ENCODE measurements at places on chromosomes 7 and 10. TPM values are rescaled to one million over a fixed set of nuclear protein-coding genes. Genes with fewer than 3 reads are reported as not detected.

- DNase-seq: no peak
Observed at GRCh38 chr7:105002-105401, 87.4 kb upstream of the FAM20C start.

DNA sequence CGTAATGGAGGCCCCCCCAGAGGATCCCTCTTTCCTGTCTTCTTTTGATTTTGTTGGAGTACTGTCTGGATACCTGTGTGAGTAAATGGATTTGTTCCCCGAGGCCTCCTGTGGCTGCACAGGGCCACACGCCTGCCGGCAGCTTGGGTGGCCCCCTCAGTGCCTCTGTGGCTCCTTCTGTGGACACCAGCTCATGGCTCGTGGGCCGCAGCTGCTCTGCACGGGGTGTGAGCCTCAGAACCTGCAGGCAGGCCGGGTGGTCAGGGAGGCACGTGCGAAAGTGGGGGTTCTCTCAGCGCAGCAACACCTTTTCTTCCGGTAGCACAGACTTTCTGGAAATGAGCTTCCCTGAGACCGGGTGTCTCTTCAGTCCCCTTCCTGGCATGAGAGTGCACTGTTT is 70.3 kb downstream of the WDR37 start:
- no peak for DNase-seq

- DNase-seq: no peak
Observed at GRCh38 chr10:119818889-119819270, 53.8 kb downstream of the MCMBP start.

GRCh38 chr7:140195859-140196258 is 19.1 kb upstream of the KDM7A start:
- DNase-seq: no peak

DNA sequence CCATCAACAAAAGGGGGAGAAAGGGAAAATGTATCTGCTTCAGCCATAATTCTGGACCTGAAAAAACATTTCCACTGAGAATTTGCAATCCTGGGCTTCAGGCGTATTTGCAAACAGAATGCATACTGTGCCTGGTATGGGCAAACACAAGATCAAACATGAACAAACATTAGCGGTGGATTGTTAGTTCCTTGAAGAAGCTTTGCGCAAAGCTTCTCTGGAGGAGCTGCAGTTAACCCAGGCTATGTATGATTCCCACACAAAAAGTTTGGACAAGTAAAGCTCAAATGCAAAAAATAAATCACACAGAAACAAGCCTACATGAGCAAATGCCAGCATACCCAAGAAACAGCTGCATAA is 20.4 kb upstream of the HILPDA start:
- DNase-seq: no peak

- DNase-seq: peak; percentile 6
Observed at GRCh38 chr10:99329554-99330346, 594 bp downstream of the CNNM1 start.

GRCh38 chr10:117214401-117214800 is 17.1 kb downstream of the KCNK18 start:
- DNase-seq: no peak

GRCh38 chr10:1172256-1172984 is 116.2 kb downstream of the WDR37 start:
- DNase-seq: no peak

DNA sequence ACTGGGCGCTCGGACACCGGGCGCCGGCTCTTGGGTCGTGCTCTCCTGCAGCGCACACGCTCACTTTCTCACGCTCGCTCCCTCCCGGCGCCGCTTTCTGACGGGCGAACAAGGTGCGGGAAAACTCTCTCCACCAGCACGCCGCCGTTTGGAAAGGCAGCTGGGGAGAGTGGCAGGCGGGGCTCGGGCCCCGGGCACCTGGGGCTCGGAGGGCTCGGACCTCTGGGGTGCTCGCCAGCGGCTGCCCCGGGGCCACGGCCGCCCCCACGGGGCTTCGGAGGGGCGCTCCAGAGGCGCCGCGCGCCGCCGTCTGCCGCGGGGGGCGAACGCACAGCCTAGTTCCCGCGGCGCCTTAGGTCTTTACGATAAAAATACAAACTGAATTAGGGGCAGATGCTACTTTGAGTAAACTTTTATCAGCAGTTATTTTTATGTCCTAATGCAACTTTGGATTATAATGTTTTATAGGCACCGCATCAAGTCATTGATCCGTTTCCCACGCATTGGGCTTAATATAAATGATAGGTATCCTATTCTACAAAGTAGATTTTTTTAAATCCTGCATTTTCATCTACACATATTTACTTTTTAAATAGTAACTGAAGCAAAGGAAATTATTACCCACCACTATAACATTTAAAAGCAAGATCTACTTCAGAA is 535 bp upstream of the EPC1 start:
- no peak for DNase-seq

DNA sequence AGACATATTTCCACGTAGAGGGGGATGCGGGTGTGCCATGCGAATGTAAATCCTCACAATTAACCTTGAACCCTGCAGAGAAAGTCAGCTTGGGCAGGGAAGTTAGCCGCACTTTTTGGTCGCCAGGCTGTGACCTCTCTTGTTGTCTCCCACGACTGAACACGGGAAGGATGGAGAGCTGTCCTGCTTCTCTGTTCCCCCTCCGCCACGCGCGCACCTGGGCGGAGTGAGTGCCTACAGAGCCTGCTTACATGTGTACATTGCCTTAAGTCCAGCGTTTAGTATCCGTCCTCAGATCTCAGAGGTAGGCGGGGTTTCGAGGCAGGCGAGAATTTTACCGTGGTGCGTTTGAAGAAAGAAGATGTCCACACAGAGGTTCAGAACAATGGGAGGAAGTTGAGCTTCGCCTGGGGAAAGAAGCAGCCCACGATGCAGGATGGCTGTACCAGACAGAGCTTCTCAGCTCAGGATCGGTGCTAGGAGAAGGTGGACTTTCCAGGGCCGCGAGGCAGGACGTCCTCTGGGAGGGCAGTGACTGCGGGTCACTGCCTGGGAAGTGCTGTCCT is 482 bp upstream of the ERCC6 start:
- DNase-seq: no peak

DNA sequence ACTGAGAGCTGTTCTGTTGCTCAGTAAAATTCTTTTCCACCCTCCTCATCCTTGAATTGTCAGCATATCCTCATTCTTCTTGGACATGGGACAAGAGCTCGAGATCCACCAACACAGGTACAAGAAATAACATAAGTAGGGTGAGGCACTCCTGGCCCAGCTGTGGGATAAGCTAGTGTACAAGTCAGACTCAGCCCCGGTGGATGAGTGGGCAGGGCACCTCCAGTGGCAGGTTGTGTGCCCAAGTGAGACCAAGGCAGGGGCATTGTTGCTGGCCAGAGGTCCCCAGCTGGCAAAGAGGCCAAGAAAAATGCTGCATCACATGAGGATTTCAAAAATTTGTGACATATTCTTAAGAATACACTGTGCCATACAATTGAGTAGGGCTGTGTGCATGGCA is 402.0 kb upstream of the ZWINT start:
- DNase-seq: no peak

GRCh38 chr7:73841689-73842066 is 638 bp downstream of the METTL27 start:
- DNase-seq: no peak

GRCh38 chr10:16445770-16446469 is 9.1 kb downstream of the PTER start:
- DNase-seq: no peak

DNA sequence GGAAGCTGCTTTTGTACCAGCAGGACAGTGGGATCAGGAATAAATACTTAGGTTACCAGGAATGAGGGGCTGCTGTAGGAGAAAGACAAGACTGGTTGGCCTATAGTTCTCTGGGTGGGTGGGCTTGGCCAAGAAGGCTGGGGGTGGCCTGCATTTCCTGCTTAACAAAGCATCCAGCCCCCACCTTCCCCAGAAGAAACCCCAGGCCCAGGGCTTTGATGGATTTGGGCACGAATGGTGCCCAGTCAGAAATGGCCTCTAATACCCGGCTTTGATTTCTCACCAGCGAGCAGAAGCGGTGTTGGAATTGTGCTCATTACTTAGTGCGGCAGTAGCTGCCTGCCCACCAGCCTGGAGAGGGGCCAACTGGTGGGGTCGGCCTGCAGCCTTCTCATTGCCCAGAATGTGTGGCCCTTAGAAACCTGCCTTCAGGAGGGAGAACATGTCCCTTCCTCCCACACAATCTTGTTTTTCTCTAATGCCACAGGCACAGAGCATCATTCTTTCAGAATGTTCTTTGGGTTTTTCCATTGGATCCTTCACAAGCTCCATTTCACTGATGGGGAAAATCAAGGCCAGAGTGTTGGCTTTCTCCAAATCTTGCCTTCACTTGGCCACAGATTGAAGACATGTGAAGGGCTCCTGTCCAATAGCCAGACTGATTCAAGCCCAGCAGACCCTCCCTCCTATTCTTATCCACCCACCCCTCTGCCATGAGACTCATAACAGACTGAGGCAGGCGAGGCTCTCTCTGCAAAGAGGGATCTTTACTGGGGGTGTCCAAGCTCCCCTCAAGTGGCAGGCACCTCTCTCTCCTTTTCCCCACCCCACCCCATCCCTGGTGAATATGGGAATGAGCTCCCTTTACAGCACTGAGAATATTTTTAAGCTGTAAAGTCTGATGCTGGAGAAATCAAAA is 2.5 kb downstream of the UNC5B start:
- no peak for DNase-seq

DNA sequence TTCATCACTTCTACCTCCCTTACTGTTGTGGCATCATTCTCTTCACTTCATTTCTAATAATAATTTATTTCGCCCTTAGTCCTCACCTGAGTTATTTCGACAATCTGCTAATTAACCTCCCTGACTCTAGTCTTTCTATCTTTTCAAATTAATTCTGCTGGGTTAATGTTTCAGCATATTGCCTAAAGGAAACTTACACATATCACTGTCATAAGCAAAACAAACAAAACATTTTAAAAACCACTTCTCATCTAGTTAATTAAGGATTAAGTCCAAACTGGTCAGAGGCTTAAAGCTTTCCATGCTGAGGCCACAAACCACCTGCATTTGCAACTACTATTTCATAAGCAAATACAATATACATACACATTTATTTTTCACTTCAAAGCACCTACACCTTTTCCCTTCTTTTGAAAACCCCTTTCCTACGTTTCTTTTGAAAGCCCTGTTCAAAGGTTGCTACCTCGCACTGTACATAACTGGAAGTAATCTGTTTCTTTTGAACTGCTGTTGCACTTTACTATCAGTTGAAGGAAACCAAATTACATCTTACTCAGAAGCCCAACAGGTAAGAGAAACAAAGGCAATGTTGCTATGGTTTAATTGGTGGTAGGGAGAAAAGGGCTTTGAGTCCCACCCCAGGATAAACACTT is 10.3 kb downstream of the SEM1 start:
- no peak for DNase-seq

DNA sequence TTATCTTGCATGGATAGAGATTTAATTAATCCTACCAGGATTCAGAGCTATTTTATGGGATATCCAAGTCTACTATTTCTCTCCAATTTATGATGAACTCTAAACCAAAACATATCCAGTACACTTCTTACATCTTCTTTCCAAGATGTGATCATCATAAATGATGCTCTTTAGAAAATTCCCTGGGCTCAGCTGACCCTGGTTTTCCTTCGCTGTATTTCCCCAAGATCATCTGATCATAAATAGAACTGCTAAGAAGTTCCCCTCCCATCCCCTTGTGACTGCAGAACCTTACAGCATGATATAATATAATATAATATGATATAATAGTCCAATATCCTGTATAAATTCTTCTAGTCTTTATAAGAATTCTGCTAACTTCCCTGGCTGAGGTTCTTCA is 114.6 kb upstream of the LYZL2 start:
- no peak for DNase-seq

DNA sequence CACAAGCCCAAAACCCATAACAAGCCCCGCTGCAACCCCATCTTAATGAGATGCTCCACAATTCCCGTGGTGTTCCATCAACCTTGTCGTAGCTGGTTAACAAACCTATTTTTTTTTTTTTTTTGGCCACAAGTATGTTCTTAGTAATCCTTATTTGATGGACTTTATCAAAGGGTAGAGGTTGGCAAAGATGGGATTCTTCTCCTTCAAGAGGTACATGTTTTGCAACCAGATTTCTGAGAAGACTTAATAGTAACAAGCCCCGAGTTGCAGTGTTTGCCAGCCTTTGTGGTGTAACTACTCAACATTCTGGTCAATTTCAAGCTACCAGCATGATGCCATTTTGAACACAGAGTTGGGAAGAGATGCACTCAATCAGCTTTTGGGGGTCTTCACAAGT is 181.7 kb downstream of the NRP1 start:
- no peak for DNase-seq

DNA sequence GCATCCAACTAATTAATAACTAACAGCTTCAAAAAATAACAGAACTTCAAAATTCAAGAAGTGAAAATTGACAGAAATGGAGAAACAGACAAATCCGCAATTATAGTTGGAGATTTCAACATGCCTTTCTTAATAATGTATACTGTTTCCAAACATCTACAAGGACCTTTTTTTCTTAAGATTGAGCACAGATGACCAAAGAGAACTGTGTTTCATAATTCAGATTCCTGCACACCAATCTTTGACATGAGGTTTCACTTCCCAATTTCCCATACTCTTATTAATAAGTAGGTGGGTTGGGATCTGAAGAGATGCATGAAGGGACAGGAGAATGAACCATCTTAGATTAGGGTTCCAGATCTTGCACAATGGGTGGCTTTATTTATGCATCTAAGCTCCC is 24.9 kb upstream of the GIMAP7 start:
- DNase-seq: no peak

DNA sequence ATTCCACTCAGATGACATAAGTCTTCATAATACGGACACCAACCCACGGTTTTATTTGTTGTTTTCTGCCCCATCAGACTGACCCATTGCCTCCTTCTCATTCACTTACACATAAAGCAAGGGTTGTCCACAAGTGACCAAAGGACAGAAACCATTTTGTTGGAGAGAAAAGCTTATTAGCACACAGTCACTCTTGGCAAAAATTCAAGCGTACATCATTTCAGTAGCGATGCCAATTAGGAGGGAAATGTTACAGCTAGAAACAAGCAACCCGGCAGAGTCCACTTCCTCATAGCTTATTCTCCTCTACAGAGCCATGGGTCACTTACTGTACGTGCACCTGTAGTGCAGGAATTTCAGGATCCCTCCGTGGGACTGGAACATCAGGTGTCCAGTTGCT is 23.0 kb downstream of the ABLIM1 start:
- no peak for DNase-seq

GRCh38 chr7:73519867-73520672 is 2.0 kb downstream of the BAZ1B start:
- no peak for DNase-seq

- DNase-seq: peak; percentile 51
Observed at GRCh38 chr7:119935418-119936025, 337.5 kb upstream of the KCND2 start.

GRCh38 chr7:106346167-106346677 is 61.4 kb upstream of the NAMPT start:
- DNase-seq: peak; percentile 28

- DNase-seq: peak; percentile 56
Observed at GRCh38 chr7:88835147-88835728, 39.7 kb upstream of the TEX47 start.

The FAM25G gene
- not detected for total RNA-seq

The NAT16 gene
- not detected for total RNA-seq

The NCF1 gene
- not detected for total RNA-seq

The STEAP1B gene
- total RNA-seq: 2.2 TPM
